ENCODE measurements at places on chromosomes 2 and 18.

DNA sequence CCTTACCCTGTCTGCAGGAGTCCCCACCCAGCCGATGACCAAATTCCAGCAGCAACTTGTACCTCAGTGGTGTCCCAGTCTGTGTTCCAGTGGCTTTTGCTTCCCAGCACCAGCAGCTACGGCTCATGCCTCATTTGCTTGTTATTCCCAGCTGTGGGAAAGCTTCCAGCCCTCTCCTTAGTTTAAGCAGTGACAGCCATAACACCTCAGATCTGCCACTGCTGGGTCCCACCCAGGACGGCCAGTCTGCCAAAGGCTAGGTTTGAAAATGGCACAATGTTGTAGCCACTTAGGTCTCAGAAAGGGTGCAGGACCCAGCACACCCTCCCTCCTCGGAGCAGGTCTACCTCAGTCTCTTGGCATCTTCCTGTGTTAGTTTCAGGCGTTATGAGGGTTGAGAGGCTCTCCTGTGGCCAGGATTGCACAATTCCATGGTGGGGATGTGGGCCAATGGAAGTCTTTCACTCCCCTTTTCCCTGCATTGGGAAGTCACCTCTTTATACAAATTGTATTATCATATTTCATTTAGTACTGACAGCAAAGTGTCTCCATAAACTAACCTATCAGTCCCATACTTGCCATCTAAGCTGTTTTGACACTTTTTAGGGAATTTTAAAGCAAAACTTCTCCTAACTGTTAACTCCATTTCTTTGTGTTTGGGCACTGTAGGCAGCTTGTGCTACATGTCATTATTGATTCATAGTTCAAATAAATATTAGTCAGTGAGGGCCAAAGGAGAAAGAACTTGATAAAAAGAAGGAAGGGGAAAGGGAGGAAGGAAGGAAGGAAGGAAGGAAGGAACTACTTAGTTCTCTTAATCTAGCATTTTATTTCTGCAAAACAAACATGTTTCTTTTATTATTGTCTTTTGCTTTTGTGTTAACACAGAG is 62.9 kb upstream of the FAM110C start:
- no peak for DNase-seq

GRCh38 chr2:195029804-195030654 is 627.0 kb upstream of the SLC39A10 start:
- DNase-seq = no peak

- DNase-seq = no peak
Measured at GRCh38 chr2:175631245-175631623, 370.8 kb downstream of the LNPK start.

GRCh38 chr2:51919395-51919794 is 887.5 kb upstream of the NRXN1 start:
- DNase-seq = no peak

DNA sequence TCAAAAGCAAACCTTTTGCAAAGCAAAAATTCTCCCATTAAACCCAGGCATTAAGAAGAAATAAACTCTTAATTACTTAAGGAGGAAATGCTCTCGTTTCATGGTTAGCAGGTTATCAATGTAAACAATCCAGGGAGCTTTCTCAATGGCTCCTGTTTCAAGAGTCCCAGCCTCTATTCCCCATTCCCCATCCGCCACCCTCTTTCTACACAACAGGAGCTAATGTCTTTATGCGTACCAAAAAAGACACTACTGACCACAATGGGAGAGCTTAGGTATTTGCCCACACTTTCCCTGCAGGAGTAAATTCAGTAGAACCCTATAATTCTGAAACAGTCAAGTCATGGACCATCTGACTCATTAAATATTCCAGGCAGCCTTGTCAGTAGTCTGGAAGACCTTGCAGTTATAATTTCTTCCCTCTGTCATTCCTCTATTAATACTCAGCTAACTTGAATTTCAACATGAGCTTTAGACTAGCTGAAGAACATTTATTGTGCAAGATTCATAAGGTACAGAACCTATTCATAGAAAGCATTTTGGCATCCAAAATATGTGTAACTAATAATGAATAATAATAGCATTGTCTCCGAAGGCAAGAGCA is 48.6 kb downstream of the SLC8A1 start:
- DNase-seq = no peak

GRCh38 chr18:35938562-35938961 is 33.9 kb upstream of the RMP24 start:
- DNase-seq = no peak

- peak; percentile 60 for DNase-seq
Measured at GRCh38 chr2:27264753-27265535, 2.1 kb upstream of the SLC30A3 start.

GRCh38 chr2:162266460-162266760 is 23.2 kb upstream of the FAP start:
- DNase-seq = no peak

DNA sequence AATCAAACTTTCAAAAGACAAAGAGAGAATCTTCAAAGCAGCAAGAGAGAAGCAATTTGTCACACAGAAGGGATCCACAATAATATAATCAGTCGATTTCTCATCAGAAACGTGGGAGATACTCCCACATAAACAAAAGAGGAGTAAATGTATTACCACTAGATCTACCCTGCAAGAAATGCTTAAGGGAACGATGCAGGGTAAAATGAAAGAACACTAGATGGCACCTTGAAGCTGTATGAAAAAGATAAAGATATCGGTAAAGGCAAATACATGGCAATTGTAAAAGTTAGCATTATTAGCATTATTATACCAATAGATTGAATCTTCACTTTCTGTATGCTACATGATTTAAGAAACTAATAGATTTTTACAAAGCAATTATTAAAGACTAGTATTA is 677.0 kb downstream of the SUCLG1 start:
- no peak for DNase-seq

DNA sequence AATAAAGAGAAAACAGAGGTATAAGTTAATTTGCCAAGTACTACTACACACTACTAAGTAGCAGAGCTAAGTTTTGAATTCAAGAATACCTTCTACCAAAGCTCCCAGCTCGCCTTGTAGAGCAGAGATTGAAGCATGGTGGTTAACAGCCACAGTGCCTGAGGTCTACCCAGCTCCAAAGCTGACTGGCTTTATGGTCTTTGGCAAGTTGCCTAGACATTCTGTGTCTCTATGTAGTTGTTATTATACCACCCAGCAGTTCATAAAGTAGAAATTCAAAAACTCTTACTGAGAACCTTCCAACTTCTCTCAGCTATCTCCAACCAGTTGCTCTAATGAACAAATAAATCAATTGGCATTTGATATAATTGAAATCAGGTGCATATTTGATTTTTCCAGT is 87.8 kb downstream of the PDE11A start:
- DNase-seq = no peak

- DNase-seq = no peak
Measured at GRCh38 chr2:71538241-71538640, 84.9 kb downstream of the DYSF start.

DNA sequence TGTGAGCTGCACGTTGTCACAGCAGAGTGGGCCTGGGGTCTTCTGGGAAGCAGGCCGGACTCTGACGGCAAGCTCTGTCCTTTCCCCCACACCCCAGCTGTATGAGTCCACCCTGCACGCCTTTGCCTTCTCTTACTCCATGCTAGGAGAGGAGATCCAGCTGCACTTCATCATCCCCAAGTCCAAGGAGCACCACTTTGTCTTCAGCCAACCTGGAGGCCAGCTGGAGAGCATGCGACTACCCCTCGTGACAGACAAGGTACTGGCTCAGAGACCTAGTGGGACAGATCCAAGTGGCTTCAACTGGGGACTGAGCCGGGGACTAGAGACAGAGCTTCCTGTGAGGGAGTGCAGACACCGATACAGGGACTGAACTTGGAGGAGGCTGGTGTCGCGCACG is 40.1 kb downstream of the NTSR2 start:
- no peak for DNase-seq

GRCh38 chr2:60759654-60760053 is 3.6 kb downstream of the PAPOLG start:
- no peak for DNase-seq

DNA sequence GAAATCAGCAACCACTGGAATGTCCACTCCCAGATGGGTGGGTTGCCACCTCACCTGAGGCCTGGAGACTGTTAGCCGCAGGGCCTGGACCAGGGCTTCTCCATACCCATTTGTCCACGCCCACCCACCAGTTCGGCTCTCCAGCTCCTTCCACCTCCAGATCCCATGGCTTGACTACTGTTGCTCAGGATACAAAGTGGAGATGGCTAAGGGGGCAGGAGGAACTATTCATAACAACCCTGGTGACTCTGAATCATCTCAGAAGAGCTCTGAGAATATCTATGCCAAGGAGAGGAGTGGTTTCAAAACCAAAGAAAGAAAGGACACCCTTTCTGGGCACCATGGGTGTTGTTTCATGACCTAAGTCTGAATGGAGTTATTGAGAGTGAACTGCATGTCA is 145.8 kb downstream of the LAMA3 start:
- DNase-seq = no peak

- DNase-seq = no peak
Measured at GRCh38 chr2:65475000-65475399, 42.6 kb upstream of the SPRED2 start.

DNA sequence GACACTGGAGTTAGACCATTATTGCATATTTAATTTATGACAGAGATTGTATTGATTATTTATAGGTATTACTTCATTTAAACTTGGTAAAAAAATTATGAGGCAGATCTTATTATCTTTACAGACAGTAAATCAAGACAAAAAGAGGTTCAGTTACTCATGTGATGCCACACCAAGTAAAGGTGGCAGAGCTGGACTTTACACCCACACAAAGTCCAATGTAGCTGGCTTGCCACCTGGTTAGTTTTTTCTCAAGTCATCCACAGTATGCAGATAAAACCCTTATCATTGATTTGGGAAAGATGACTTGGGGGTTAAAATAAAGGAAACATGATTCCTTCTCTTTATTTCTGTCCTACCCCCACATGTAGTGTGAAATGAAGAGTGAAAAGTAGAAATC is 137.2 kb downstream of the CNTNAP5 start:
- DNase-seq = no peak

- no peak for DNase-seq
Measured at GRCh38 chr2:143284087-143284675, 155.0 kb downstream of the ARHGAP15 start.

DNA sequence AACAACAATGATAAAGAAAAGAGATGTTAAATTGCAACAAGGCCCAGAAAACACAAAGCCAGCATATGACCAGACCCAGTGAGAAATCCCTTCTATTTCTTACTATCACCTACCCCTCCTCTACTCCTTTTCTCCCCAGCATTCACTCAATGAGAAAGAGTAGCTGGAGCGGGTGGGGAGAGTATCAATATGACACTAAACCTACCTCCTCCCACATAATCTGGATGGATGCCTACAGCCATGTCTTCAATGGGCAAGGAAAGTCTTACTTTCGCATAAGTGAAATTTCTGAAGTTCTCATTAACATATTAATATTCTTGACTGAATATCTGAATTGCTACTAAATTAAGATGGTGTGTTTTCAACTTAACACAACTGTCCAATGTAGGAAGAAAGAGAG is 78.2 kb downstream of the AFF3 start:
- no peak for DNase-seq

DNA sequence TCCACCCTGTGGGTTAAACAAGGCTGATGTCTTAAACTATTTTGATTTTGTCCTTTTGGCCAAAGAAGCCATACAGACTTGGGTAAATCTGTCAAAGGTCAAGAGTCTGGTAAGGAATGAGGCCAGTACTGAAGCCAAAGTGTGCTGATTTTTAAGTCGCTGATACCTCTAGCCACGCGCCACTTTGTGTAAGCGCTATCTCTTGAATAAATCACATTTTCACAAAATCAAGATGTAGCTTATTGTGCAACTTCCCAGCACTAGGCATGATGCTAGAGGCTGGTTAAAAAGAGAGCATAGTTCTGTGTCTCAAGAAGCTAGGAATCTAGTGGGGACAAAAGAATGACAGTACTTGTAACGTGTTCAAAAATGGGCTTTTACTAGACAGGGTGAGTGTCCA is 510.6 kb upstream of the RAB6C start:
- DNase-seq = no peak

- no peak for DNase-seq
Measured at GRCh38 chr2:233011268-233011650, 1.8 kb downstream of the NGEF start.

DNA sequence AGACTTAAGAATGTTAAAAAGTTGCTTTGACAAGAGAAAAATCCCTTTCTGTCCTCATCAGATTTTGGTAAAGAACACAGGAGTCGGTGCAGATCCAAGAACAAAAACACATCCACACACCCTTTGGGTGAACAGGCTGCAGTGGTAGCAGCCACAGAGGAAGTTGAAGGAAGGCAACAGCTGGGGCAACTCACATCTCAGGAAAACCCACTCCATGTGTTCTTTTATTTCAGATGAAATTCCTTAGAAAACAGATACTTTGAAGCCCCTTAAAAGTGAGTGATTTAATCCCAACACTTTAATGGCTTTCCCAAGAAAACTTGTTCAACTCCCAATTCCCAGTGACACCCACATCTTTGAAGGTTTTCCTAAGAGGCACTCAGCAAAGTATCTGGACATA is 271.3 kb downstream of the ICOS start:
- no peak for DNase-seq

DNA sequence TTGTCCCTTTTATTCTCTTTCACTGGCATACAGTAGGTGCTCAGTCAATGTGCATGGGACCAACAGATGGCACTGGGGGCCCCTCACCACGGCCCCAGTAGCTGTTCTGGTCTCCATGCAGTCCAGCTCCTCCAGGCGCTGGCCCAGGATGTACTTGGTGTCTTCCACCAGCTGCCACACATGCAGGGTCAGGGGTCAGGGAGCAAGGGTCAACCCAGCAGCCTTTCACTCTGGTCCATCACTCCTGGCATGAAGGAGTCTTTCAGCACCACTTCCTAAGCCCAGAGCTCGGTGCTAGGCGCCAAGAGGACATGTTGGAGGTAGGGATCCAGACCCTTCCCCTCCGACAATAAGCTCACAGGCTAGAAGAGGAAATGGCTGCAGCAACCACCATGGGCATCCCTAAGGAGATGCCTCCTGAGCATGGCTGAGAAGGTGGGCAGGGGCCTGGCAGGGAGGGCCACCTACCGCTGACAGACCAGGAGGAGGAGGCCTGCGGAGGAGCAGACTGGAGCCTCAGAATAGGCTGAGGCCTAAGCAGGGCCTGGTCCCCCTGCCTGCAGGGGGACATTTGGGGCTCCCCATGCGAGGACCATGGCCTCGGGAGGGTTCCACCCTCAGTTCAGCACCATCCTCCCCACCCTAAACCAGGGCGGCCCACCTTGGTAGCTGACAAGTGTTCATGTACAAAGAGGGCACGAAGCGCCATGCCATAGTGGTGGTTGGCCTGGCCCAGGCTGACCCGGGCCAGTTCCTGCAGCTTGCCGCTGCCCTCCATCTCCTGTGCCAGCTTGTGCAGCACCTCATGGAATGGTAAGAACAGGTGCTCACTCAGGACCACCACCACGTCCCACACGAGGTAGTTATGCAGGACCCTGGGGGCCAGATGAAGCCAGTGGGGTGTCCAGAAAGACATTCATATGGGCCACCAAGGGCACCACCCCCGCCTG is 10.2 kb downstream of the ALPG start:
- no peak for DNase-seq

DNA sequence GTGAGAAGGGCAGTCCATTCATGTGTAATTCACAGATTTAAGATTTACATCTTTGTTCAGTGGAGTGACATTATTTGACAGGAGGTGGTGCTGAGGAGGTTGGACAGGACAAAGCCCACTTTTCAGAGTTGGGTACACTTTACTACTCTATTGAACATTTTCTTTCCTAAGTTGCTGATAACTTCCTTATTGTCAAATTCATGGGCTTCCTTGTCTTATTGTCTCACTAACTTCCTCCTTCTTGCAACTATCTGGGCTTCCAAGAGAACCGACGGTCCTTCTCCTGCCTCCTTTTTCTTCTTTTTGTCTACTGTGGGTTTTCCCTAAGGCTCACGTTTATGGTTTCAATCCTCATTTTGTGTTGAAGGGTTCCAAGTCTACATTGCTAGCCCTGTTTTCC is 67.7 kb upstream of the DNMT3A start:
- DNase-seq = no peak
